ENCODE measurements at places on chromosomes 5 and 9.
A peak's percentile ranks its signal among the peaks of the same experiment; 100 is the strongest.

DNA sequence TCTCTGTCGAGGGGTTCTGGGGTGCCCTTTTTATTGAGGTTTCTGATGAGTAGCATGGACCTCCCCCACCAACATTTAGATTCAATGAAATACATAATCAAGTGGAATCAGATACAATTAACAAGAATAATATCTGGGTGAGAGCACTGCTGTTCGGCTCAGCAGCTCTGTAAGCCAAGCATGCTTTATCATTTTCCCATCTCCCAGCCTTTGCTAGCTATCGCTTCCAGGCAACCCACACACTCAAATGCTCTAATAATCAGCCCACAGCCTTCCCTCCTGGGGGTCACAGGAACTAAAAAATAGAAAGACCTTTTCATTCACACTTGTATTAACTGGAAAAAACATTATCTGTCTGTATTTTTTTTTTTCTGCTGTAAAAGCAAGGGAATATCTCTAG is 8.9 kb downstream of the PLPPR1 start:
- DNase-seq, result no peak

- DNase-seq, result no peak
These were observed 26.9 kb downstream of the ADAM19 start for GRCh38 chr5:157548513-157549282.

GRCh38 chr9:123283048-123283408 is 14.6 kb upstream of the STRBP start:
- DNase-seq, result no peak

GRCh38 chr5:155897761-155898160 is 429.2 kb upstream of the SGCD start:
- DNase-seq, result no peak

GRCh38 chr5:139636975-139637408 is 11.2 kb upstream of the CXXC5 start:
- peak; percentile 63 for DNase-seq

GRCh38 chr5:164352695-164353094 is 847.3 kb downstream of the MAT2B start:
- DNase-seq, result no peak

DNA sequence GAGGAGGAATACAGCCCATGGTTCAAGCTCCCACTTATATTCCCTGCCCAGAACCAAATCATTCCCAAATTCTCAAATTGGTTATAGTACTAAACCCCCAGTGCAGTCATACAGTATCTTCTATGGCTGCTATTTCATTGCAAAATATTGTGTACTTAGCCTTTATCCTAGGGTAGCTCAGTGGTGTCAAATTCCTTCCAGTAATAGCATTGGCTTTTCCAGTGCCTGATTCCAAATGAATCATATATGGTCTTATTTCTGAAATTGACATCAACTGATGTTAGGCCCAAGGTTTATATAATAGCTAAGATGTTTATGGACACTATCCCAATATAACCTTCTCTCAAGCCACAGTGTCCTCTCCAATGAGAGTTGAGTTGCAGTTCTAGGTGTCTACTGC is 256.7 kb downstream of the NDUFS4 start:
- no peak for DNase-seq

DNA sequence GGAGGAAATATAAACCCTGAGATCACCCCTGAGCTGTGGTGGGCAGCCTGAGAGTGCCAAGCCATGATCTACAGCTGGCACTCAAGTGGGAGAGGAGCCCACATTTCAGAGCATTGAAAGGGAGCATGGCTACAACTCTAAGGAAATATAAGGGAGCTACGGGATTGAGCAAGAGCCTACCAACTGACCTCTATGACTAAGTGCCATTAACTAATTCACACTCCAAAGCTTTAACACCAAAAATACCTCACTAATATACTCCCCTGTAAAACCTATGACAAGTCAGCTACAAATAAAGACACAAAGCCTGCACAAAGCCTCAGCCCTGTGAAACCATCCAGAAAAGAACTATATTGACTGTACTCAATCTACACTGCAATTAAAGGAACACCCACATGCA is 286.8 kb upstream of the RPS23 start:
- DNase-seq, result no peak

DNA sequence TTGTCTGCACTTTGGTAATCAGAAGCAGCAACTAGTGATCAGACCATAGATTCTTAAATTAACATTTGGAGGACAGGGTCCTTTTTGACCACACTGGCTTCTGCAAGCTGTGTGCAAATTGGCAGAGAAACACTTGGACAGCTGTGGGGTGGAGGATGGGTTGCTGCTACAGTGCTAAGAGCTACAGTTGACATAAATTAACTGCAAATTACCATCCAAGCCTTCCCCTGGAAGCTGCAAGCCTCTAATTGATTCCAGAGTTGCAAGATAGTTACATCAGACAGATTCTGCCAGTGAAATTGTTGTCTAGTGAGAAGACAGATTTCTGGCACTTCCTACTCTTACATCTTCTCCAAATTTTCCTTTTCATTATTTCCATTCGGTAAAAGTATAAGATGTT is 517.7 kb downstream of the DIRAS2 start:
- DNase-seq, result no peak

- no peak for DNase-seq
These were observed 8.4 kb upstream of the TIMD4 start for GRCh38 chr5:156971415-156971814.

DNA sequence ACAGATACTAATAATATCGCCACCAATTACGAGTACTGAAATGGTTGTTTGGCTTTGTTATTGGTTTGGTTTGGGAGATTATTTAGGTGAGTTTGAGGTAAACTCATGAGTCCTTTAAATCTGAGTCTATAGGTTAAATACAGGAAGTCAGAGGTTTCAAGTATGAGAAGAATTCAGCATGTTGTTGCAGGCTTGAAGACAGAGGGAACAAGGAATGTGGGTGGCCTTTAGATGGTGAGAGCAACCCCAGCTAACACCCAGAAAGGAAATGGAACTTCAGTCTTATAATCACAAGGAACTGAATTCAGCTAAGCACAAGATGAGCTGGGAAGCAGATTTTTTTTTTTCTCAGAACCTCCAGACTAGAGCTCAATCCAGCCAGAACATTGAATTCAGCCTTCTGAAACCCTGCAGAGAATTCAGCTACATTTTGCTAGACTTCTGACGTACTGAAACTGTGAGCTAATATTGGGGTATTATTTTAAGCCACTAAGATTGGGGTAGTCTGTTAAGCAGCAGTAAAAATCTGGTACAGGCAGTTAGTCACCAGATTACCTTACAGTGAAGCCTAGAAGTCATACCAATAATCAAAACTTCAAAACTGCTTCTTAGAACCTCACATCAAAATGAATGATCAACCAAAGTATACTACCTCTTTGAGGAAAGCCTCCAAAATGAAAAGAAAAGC is 216.0 kb upstream of the PUM3 start:
- DNase-seq, result no peak

DNA sequence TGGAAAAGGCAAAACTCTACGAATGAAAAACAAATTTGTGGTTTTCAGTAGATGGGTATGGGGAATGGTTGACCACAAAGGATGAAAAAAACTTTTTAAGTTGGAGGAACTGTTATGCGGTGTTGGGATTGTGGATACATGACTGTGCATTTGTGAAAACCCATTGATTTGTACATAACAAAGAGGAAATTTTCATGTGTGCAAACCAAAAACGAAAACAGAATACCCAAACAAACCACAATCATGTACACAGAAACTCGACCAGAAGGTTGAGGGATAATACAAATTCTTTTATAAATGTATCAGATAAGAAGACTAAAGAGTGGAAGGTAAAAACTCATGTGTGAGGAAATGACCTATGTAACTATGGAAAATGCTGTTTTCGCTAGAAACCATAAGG is 1012.4 kb downstream of the CDH18 start:
- no peak for DNase-seq

DNA sequence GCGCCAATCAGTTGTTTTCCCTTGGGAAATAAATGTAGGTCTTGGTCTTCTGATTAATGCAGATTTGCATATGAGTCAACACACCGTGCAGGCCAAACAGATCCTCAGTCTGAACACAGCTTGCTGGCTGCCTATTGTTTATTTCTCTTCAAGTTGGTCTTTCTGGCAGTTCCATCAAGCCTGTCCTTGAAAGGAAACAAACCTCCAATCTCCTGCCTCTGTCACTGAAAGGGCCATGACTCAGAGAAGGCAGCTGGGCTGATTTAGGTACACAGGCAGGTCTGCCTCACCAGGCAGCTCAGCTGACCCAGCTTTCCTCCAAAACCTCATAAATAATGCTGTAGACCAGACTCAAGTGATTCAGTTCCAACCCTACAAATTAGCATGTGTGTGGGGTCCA is 175.9 kb downstream of the MAN2A1 start:
- peak; percentile 81 for DNase-seq

GRCh38 chr5:561408-561807 is 37.2 kb upstream of the SLC9A3 start:
- DNase-seq, result no peak

- DNase-seq, result no peak
These were observed 30.1 kb downstream of the GALNT10 start for GRCh38 chr5:154220625-154221024.

DNA sequence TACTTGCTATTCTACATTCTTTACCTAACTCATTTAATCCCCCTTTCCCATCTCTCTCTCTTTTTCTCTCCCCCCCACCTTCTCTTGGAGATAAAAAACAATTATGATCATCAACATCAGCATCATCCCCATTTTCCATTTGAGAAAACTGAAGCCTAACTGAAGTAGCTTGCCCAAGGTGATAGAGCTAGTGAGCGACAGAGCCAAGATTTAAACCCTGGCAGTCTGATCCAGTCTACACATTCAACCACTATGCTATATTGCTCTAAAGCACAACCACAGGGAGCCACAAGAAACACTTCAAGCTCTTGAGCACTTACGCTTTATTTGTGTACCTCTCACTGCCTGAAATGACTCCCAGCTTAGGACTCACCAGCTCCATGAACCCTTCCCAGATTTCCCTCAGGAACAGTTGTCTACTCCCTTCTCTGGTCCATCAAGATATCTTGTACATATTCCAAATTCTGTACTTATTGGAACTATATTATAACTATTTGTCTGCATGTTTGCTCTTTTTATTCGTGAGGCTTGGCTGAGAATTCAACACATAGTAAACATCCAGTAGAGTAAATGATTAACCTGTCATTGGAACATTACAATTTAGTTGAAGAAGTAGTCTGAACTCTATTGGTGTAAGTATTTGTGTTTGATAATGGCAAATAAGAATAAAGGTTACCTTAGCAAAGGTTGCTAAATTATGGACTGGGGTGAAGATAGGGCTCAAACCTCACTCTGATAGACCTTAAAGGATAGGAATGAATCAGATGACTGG is 164.8 kb downstream of the EFNA5 start:
- DNase-seq, result no peak

DNA sequence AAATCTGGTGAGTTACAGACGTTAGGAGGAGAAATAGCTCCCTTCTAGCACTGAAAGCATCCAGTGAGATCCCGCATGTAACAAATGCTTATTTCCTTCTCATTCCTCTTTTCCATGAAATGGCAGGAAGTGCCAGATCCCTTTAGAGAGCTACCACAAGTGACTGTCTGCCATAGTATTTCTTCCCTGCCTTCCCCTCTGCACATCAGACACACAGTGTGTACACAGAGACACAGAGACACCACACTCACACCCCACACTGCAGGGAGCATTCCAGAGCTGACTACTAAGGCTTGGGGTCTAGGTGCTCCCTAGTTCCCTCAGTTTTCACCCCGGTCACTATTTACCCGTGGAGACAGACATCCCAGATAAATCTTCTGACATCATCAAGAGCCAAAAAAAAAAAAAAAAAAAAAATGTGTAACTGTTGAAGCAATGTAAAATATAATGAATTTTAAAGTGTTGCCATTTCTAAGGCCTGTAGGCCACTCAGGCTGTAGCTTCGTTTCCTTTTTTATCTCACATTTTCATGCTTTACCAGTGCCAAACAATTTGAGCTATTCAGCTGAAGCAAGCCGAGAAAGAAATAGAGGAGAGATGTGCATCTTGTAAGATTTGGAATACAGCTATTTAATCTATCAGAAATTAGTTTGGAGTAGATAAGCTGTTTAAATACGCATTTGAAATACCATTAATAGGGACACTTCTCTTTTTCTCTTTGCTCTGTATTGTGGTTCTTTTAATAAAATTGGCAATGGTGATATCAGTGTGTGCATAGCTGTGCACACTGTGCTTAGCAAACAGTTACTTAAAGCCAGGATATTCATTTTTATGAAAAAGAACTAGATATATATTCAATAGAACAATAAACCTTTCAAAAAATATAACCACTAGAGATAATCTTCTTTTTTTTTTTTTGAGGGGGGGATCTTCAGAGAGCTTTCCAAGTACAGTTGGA is 405.5 kb downstream of the PDE4D start:
- DNase-seq, result no peak

- peak; percentile 65 for DNase-seq
These were observed 15.1 kb downstream of the IFNA1 start for GRCh38 chr9:21455320-21455719.

- DNase-seq, result no peak
These were observed 29.1 kb downstream of the DIRAS2 start for GRCh38 chr9:90613502-90613901.

DNA sequence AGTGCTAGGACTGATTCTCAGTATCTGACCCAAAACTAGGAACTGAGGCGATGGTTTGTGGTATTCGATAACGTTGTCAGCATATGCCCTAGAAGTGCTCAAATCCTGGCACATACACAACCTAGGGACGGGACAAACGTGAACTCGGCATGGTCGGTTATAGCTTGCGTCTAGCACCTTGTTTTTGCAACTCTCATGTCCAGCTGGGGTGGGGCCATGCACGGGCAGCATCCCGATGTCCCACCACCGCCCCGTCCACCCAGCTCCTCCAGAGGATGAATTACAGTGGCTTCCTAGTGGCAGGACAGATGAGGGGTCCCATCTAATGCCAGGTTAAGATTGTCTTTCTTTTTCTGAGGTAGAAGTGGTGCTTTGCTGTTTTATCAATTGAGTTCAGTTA is 31.6 kb downstream of the PROP1 start:
- no peak for DNase-seq

DNA sequence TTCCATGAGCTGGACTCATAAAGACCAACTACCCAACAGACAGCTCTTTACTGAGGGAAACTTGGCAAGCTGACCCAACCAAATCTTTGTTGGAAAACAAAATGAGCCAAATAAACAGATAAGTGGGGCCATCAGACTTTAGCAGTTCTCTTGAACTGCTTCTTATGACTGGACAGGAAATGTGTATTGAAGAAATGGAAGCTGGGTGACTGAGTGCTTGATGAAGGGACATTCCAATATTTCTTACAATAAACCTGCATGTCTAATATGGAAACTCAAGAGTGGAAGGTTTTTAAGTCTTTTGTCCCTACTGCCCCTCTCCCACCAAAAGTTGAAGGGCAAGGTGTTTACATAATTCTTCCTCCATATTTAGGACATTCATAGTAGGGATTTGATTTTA is 218.8 kb upstream of the NR4A3 start:
- no peak for DNase-seq

GRCh38 chr9:87100001-87100400 is 152.7 kb upstream of the GAS1 start:
- no peak for DNase-seq

DNA sequence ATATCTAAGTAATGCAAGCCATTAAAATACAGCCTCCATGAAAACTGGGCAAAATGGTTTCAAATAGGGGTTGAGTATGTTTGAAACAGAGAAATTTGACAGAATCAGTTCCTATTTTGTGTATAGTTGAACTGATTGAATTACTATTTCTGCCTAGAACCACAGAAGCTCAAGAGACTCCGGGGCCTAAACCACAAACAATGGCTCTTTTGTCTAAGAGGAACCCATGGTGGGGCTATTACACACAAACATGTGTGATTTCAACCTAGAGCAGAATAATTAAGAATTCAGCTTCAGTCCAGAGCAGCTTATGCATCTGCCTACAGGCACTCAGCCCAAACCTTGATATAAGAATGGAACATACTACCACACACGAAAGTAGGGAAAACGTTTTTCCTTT is 171.2 kb upstream of the MPDZ start:
- DNase-seq, result no peak
